ENCODE measurements at places on chromosomes 3 and 15. TPM values are rescaled to one million over a fixed set of nuclear protein-coding genes. Genes with fewer than 3 reads are reported as not detected.

DNA sequence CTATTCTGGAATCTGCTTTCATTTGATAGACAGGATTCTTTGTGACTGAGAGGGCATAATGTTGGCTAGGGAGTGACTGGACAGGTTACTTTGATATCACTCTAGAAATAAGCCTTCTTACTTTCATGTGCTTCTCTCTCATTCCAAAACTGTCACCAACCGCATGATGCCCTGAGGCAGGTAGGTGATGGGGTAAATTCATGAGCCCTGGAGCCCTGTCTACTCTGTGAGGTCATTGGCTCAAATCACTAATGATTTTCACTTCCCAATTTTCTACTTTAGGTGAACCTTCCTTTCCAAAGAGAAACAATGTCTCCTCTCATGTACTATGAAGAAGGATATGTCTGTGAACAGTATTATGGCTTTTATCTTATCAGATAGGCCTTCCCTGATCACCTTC, 596.7 kb downstream of the TUSC7 start:
- no peak for DNase-seq

- DNase-seq: peak; percentile 91
Observed at GRCh38 chr3:12473511-12473910, 10.8 kb upstream of the TSEN2 start.

DNA sequence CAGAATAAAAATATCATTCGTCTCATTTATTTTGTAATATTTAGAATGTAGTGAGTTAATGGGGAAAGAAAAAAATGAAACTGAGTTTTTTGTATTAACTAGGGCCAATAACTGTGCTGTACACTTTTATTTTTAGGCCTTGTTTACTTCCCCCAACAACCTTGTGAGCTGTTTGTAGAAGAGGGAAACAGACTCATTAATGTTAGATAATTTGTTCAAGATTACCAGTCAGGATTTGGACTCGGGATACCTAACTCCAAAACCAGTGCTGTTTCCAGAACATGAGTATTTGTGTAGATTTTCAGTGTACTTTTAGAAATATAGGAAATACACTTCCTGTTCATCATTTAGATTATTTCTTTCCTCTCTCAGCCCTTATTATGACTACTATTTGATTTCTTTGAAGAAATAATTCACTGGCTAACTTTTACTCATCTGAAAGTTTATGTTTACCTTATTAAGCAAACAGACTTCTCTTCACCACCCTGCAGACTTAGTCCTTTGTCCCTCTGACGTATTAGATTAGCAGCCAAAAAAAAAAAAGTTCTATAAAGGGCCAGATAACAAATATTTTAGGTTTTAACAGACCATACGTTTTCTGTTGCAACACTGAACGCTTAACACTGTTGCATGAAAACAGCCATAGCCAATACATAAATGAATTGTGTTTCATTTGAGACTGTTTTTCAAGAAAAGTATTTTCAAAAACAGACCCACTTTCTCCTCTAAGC, 192.5 kb upstream of the CGNL1 start:
- DNase-seq: no peak

GRCh38 chr3:8643693-8644365, 769 bp downstream of the SSUH2 start:
- no peak for DNase-seq

DNA sequence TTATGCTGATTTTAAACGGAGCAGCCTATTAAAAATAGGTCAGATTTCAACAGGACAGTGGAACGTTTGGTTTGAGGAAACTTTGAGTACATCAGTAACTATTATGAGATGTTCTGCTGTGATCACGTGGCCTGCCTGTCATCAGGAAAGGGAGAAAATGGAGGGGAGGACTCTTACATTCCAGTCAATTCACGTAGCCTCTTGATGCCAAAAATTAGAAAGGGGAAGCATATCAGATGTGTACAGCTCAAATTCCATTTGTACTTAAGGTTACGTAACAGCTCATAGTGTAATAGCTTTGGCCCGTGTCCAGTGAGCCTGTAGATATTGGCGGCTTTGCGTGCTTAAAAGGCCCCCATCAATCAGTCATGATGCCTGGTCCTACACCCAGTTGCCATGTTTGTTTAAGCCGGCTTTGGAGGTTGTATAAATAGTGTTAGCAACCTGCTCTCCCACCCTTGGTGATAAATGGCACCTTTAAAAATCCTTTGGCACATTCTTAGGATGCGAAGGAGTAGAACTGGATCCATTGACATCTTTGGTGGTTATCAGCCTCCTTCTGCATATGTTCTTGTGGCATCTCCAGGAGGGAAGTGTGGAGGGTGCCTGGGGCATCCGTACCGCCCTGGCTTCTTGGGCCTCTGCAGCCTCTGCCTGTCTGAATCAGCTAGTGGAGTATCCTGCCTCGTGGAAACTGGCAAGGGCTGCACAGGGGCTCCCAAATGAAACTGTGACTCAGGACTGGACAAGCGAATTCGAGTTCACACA, 163.9 kb downstream of the THSD4 start:
- peak; percentile 92 for DNase-seq

DNA sequence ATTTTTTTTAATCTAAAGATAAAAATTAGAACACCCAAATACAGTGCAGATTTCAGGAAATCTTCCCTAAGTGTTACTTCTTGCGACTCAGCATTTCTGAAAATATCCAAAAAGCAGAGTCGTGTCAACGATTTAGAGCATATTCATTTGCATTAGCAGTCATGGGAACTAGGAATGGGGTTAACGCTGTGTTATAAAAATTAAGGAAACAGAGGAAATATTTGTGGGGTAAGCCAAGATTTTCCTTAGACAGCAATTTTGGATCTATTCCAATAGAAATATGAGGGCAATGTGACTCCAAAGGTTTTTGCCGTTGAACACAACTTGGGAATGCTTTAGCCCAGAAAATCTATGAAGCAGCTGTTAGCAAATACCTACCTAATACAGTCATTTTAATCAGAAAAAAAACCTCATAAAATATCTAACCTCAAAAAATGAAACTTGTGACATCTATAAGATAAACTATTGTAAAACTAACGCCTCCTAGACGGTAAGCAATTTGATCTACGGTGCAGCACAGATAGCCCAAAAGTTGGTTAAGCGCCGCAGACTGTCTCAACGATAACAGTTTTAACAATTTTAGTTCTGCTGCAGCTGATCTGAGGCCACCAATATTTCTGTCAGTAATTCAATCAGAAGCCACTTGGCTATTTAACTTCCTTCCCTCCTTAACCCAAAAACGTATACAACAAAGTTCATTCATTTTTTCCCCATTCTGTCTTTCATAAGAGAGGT, 5.8 kb upstream of the ATP11B start:
- DNase-seq: no peak

- no peak for DNase-seq
Observed at GRCh38 chr3:152097770-152098169, 171.0 kb upstream of the MBNL1 start.

DNA sequence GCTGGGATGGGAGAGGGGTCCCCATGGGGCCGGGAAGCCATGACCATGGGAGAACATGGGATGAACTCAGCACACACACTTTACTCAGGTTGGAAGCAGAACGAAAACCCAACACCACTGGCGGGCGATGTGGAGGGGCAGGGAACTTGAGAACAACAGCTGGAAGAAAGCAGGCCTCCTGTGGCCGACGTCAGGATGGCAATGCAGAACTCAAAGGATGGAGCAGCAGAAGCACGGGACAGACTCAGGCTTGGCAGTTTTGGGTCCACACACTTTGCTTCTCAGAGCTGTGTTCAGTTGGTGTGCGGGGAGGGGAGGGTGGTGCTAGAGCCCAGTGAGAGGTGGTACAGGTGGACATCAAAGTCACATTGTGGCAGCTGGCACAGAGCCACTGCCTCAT, 80.7 kb downstream of the SEC22A start:
- no peak for DNase-seq

- DNase-seq: no peak
Observed at GRCh38 chr15:38862099-38862498, 297.5 kb upstream of the RASGRP1 start.

DNA sequence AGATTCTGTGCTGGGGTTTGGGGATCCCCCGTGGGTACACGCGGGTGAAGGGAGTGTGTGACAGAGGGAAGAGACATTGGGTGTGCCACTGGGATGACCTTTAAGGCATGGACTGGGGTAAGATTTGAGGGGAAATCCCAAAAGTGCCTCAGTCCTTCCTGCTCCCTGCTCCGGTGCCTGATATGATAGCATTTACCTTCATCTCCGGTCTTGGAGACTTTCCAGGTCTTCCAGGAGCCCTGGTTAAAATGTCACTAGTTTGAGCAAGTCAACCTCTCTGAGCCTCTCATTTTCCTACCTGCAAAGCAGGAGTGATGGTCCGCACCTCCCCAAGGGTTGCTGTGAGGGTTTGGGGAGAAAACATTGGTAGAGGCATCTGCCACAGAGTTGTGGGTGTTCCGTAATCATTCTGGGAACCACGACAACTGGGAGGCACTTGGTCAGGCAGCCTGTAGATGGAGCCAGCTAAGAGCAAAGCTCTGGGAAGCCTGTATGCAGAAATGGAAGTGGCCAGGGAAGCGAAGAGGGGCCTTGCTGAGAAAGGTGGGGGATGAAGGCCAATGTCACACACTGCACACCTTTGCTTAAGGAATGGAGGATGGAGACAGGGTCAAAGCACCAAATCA, 33.9 kb upstream of the KIF23 start:
- no peak for DNase-seq

Gene SLC24A5
- total RNA-seq: 3.6 TPM

Gene GPR62
- total RNA-seq: 0.20 TPM

Gene GATA2
- 3.3 TPM for total RNA-seq

Gene SLC22A13
- 0.30 TPM for total RNA-seq

Gene TEX55
- not detected for total RNA-seq

Gene SLC22A14
- total RNA-seq: 0.30 TPM

Gene ANKRD34C
- not detected for total RNA-seq

Gene PRR20G
- not detected for total RNA-seq
